ENCODE measurements at places on chromosomes 4 and X.

GRCh38 chr4:168691631-168692369 is 194.9 kb downstream of the PALLD start:
- peak; percentile 45 for DNase-seq

DNA sequence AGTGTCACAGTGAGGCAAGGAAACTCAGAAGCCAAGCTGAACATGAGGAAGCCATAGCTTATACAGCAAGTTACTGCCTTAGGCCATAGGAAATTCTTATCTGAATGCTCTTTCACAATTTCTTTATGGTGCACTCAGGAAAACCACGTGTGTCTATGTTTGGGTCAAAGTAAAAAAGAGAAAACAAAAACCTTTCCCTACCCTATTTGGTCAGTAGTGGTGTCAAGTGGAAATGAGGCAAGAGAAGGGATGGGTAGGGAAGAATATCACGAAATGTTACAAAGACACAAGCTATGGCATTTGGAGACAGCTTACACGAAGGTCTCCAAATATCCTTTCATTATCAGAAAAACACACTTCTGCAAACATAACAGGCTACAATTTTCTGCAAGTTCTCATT is 83.4 kb upstream of the INPP4B start:
- no peak for DNase-seq

DNA sequence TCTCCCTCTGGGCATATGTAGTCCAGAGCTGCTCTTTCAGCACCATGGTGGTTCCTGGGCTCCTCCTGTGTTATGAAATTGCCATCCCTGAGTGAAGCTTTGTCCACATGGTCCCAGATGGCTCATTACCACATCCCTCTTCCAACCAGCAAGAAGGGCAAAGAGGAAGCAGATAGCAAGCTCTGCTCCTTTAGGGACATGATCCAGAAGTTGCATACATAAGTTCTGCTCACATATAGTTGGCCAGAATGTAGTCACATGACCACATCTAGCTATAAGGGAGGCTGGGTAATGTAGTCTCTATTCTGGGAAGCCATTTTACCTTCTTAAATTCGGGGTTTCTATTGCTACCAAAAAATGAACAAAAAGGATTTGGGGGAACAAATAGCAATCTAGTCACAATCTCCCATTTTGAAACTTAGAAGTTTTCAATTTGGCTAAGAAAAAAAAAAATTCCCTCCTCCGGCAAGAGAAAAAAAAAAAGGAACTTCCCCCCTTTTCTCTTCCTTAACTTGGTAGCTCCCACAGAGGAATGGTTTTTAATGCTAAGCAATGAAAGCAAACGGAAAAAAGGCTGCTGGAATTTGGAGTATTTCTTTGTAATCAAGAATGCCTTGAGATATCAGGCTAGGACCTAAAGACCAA is 88.2 kb upstream of the USP9X start:
- DNase-seq: peak; percentile 44

GRCh38 chrX:46294234-46294633 is 251.0 kb downstream of the ZNF674 start:
- no peak for DNase-seq

DNA sequence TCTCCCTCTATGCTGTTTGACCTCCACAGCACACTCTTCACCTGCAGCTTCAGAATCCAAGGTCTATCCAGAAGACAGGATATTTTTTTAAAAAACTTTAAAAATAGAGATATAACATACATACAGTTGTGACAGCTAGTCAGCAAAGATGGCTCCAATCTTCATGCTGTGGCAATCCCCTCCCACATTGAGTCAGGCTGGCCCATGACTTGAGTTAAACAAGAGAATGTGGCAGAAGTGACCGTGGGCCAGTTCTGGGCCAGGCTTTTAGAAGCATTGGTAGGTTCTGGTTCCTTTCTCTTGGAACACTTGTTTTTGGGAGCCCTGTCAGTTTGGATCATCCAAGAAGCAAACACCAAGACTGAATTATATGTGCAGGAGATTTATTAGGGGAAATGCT is 36.1 kb upstream of the REPS2 start:
- DNase-seq: no peak

DNA sequence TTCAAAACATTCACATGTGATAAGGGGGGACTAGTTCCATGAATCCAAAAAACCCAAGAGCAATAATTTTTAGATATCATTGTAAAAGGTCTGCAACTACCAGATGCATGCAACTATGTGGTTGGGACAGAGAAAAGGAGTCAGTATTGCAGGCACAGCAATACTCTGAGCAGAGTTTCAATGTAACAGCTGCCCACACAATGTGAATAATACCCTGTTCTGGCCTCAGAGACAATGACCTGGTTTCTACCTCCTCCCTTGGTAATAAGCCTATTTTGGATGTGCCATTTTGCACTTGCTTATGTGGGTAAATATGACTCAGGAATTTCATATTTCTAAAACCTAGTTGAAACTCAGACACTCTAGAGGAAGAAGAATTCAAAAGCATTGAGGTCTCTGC is 194.8 kb upstream of the RASGEF1B start:
- no peak for DNase-seq

DNA sequence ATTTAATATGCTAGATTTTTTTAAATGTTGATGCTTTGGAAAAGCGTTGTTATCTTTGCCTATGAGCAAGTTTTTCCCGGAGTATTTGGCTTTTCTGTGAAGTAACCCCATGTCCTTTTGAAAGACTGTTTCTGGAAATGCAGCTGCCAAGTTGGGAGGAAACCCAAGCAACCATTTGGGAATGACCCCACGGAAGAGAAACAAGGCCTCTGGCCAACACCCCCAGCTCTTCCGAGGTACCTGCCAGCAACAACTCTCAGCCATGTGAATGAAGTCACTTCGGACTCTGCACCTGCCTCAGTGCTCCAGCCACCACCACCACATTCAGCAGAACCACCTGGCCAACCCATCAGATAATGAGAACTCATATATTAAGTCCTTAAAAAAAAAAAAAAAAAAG is 36.2 kb upstream of the DHRSX start:
- no peak for DNase-seq

- DNase-seq: no peak
Measured at GRCh38 chr4:112956484-112956896, 93.0 kb upstream of the ANK2 start.

DNA sequence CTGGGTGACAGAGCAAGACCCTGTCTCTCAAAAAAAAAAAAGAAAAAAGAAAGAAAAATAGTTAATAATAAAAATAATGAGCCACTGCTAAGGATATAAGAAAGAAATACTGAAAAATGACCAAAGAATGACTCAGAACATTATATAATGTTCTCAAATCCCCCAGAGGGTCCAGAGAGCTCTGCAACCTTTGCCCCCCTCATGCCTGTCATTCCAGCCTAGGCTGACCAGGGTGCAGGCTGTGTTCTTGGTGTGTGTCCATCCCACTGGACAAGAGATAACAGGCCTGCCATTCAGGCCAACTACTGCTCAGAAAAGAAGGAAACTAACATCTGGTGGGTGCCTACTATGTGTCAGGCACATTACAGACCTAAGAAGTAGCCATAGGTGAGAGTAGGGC is 72.7 kb upstream of the EDNRA start:
- DNase-seq: no peak

DNA sequence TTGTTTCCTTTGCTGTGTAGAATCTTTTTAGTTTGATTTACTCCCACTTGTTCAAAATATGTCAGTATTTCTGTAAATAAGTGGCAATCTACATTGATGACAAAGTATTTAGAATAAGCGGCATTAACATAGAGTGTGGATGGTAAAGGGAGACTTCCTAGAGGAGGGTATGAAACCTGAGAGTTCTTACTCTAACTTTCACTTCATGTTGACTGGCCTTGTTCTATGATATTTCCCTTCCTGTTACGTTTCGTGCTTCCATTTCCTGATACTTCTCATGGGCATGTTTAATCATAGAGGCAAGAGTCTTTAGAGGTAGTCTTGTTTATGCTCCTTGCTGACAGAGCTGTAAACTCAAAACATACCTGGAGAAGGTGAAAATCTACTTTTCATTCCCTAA is 408.9 kb downstream of the GLUD2 start:
- DNase-seq: no peak

DNA sequence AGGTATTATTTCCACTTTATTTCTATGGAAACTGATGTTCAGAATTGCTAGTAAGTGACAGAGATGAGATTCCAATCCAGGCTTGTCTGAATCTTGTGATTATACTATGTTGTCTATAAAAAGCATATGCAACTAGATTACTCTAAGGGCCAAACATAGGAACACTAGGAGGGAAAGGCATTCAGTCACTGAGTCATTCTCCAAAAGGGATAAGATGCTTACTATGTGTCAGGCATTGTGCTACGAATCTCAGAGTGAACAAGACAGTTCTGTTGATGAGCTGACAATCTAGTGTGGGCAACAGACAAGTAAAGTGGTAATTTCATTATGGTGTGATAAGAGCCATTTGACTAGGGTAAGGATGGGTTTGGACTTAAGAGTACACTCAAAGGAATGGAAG is 77.2 kb downstream of the RASL11B start:
- no peak for DNase-seq

DNA sequence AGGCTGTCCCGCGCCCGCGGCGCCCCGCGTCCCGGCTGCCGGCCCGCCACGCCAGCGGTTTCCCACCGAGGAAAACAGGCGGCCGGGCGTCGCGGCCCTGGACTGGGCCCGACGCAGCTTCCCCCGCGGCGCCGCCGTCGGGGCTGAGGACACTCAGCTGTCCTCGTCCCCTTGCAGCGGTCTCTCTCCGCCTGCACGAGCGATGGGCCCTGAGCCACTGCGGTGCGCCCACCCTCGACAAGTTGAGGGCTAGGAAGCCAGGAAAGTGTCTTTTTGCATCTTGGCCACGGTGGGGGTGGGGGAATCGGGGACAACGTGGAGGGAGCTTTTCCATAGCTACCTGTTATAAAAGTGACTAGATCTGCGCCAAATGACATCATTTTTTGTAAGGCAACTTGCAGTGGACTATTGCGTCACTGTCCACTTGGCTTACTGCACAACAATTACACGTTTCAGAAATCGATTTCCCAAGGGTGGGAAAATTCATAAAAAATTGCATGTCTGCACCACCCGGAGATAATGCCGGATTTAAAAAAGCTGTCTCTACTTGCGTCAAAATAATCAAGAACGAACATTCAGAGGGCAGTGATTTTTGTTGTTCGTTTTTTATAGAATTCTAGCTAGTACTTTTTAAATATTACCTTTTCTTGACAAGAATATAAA is 1.1 kb downstream of the KLHL15 start:
- DNase-seq: peak; percentile 75

- DNase-seq: no peak
Measured at GRCh38 chr4:184804621-184805020, 21.1 kb downstream of the ACSL1 start.

DNA sequence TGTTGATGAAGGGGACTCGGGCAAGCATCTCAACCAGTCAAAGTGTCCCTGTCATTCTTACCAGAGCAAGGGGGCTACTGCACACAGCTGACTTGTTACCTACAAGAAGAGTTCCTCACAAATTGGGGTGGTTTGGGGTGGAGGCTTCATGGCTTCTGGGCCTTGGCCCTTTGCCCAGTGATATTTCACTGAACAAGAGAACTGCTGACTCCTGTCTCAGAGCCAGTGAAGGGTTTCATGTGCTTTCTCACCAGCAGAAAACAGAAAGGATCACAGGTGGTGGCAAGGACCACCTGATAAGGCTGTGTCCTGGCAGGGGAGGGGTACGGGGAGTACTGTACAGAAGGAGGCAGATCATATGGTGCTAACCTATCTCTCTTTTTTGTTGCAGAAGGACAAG is 53.5 kb downstream of the DLG3 start:
- no peak for DNase-seq

DNA sequence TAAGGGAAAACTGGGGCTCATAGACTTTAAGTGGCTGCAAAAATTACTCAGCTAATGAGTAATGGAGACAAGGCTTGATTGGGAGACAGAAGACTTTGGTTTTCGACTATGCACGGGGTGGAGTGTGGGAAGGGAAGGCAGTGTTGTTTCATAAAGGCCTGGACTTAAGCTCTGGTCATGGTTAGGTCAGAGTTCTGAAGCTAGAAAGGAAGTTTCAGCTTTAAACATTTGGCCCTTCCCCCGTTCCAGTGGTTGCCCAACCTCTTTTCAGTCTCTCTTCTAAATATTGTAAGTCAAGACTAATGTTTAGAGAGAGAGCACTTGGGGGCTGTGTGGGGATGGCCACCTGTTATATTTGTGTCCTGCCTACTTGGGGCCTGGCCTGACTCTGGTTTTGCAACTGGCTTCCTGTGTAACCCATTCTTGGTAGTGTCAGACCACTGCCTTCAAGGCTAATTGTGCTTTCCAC is 21.0 kb downstream of the MSN start:
- DNase-seq: no peak

DNA sequence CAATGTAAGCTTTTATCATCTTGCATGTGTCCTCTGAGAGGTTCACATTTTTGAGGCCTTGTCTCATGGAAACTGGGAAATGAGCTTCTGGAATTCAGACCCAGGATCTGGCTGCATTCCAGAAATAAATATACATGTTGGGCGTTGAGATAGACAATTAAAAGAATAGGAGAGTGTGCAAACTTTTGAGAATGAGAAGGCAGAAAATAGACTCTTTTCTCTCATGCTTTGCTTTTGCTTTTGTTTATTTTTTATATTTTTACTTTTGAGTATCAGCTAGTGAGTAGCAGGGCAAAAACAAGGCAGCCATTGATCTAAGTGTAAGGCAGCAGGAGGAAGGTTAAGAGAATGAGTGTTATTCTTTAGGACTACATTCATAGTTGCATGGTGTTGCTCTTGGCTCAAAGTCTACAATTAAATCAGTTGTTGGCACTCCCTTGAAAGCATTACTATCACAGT is 12.4 kb downstream of the SHROOM3 start:
- DNase-seq: no peak

GRCh38 chr4:76306882-76307659 is 538 bp downstream of the STBD1 start:
- DNase-seq: peak; percentile 84

DNA sequence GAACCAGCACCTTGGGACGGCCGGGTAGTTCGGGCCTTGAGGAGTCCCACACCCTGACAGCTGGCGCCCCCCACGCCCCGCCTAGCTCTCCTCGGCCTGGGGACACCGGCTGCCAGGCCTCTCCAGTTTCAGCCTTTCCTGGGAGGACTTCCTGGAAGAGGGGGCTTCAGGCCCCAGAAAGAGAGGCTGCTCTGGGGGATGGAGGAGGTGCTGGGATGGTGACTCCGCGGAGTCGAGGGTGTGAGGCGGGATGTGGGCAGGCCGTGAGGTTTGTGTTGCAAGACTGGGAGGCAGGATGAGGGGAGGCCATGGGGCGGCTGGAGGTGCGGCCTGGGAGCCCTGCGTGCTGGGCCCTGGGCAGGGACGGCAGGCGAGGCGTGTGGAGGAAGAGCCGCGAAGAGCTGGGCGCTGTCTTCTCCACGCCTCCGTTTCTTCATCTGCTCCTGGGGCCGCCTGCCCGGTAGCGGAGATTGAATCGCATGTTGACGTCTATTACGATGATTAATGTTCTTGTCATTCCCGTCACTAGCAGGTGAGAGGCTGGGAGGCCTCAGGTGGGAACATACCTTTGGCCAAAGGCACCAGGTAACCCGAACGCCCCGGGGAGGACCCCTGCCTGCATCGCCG is 918 bp upstream of the FGFRL1 start:
- DNase-seq: peak; percentile 75

Measured in right kidney (tissue), 9 donors.